ENCODE measurements at places on chromosomes 12 and 14.

GRCh38 chr14:68377006-68377405, 415.9 kb downstream of the ZFP36L1 start:
- DNase-seq = no peak

DNA sequence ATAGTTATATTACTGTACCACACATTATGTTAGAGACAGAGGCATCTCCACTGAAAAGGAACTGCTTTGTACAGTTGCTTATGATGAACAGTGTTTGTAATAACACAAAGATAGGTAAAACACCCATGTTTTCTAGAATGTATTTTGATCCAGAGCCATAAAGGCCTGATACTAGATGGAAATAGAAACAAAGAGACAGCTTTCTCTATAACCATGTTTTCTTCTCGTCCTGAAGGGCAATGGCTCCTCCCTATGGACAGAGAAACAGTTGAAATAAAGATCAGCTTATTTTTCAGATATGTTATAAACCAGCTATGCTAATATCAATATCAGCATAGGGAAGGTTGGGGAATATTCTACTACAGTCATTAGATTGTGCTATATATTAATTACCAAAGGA, 109.2 kb downstream of the ATXN7L3B start:
- DNase-seq = peak; percentile 23

GRCh38 chr14:20343862-20344220, 406 bp downstream of the PARP2 start:
- no peak for DNase-seq

DNA sequence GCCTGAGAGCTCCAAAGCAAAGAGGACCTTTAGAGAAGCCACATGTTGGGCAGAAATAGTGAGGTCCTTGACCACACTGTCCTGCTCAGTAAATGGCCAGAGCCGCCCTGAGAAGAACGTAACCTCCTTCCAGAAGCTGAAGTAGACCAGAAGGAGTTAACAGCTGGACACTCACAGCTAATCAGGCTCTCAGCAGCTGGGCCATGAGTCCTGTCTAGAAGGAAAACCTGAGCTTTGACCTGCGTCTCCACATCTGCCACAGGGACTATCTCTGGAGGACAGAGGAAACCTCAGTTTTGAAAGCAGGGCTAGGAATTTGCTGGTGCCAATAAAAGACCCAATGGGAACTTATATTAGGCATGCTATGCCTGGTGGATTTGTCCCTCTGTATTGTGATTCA, 12.3 kb upstream of the DHRS4 start:
- no peak for DNase-seq

- no peak for DNase-seq
Measured at GRCh38 chr12:106031761-106032622, 106.8 kb downstream of the NUAK1 start.

DNA sequence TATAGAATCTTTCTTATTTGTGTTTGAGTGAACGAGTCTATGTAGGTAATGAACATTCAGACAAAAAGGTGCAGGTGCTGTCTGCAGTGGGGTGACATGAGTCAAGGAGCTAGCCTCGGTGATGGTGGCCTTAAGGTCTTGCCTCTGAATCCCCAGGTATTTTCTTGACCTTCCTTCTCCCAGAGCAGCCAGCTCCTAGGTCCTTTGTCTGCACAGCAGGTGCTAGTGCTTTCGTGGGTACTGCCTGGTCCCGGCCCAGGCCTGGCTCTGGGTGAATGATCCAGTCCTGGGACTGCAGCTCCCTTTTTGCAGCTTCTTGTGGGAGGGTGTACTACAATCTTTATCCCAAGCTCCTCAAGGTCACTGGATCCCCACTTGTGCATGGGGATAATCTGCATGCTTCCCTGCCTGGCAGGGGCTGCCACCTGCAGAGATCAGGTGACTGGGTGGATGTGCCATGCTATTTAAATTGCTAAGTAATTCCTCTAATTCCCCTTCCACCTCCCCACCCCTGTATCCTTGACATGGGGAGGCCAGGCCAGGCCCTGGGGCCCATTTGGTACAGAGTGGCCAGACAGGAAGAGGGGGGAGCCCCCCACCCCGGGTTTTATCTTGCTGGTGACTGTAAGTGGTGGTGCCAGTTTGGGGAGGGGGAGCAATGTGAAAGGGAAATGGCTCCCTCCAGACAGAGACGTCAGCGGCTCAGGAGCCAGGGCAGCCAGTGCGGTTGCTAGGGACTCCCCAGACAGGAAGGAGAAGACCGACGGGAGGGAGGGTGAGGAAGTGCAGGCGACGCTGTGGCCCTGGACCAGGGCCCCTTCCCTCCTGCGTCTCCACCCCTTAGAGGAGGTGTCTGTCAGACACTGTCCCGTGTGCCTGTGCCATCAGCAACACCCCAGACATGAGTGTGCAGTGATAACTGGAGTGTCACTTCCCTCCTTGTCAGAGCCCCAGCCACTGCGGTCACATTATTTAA, 6.7 kb downstream of the VASH1 start:
- no peak for DNase-seq

- no peak for DNase-seq
Measured at GRCh38 chr14:103543721-103544387, 14.9 kb downstream of the TRMT61A start.

- DNase-seq = no peak
Measured at GRCh38 chr14:103450416-103450815, 65.2 kb downstream of the MARK3 start.

DNA sequence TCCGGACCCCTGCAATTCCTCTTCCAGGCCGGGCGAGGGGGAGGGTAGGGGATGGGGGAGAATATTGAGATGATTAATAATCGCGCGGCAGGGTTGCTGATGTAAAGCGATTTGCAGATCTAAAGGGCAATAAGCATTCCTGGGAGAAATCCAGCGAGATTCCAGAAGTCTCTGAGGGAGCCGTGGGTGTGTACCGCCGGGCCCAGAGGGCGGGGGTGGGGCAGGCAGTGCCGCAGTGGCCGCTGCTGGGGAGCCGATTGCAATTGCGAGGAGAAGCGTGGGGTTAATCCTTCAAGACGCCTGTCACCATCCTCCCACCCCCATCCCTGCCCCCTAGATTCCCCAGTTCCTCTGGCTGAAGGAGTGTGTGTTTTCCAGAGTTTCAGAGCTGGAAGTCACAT, 16.4 kb downstream of the FOS start:
- DNase-seq = no peak

DNA sequence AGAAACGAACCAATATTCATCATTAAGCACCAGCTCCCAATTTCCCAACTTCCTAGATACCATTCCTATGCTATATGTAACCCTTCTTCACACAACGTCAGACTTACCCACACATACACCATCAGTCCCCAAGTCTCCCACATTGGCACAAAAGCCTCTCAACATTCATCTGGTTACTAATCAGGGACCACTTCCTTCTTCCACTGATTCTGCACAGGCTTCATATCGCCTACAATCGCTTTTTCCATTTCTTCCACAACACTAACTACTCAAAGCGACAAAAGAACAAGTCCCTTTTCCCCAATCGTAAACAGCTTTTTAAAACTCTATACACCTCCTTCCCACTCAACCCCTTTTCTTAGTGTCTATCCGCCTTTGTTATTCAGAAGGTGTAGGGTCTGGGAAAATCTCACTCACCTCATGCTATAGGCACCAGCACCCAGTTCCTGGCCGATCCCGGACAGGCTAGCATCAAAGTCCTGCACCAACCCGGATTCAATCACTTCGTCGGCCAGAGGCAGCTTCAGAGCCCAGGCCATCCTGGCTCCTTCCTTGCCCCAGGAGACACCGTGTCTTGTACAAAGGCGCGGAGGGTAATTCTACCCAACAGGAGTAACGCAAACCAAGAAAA, 936 bp downstream of the TFCP2 start:
- no peak for DNase-seq

GRCh38 chr12:9650151-9650576, 19.3 kb upstream of the CLEC2D start:
- DNase-seq = peak; percentile 25

GRCh38 chr12:6824901-6825381, 3.3 kb upstream of the P3H3 start:
- DNase-seq = no peak

DNA sequence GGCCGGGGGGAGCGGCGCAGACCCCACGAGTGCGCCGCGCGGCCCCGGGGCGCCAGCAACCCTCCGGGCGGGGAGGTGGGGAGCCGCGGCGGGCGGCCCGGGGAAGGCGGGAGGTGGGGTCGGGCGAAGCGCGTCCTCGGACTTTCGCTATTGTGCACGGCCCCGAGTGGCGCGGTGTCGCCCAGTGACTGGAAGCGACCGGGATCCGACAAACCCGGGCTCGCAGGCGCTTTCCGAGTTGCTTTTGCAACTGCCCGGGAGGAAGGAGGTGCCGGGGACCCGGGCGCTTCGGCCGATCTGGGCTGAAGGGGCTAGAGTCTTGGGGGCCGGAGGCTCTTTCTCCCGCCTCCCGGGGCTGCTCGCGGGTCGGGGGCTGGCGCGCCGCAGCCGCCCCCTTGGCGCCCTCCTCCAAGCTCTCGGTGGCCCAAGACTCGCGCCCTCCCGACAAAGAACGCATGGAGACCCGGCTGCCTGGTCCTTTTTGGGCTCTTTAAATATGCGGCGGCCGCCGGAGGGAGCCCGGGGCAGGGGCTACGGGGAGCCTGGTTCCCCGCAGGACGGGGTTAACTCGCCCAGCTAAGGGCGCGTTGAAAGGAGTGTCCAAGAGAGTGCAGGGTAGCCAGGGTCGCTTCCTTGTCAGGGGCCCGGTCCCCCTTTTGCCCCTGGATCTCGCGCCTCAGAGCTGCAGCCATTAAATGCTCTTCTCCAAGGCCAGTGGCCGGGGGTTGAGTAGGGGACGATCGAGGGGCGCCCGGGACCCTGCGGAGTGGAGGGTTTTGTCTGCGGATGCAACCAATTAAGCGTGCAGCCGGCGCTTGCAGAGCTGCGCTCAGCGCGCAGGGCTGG, 1.4 kb downstream of the HMGA2 start:
- peak; percentile 46 for DNase-seq

DNA sequence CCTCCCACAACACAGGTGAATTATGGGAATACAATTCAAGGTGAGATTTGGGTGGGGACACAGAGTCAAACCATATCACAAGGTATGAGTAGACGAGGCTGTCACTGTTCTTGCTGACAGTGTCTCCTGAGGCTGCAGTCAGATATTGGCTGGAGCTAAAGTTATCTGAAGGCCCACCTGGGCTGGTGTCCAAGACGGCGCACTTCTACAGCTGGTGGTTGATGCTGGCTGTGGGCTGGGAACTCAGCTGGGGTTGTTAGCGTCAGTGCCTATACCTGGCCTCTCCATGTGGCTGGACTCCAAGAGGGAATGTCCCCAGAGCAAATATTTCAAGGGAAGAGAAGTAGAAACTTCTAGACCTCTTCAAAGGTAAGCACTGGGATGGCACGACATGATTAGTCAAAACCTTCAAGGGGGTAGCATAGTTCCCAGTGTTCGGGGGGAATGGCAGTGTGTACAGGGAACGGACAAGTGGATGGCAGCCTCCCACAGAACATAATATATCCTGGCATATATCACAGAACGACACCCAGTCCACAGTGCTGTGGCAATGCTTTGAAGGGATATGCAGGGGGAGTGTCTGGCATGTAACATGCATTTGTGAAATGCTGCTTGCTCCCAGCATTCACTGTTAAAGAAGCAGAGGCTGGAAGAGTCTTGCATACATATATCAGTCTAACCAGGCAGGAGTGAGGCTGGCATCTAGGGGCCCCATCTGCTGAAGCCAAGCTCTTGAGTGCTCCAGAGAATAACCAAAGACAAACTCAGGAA, 126.7 kb upstream of the RFLNA start:
- DNase-seq = no peak

- no peak for DNase-seq
Measured at GRCh38 chr14:82850576-82850975, 1316.9 kb upstream of the SEL1L start.

GRCh38 chr12:50508970-50509663, 4.3 kb downstream of the DIP2B start:
- no peak for DNase-seq

All from SW 1271 (cell line).